ENCODE measurements at places on chromosomes 16 and 17.

- no peak for DNase-seq
These were observed 29.9 kb downstream of the RAD51C start for GRCh38 chr17:58722274-58722673.

GRCh38 chr17:1625581-1625980 lies 3.1 kb downstream of the SLC43A2 start:
- no peak for DNase-seq

DNA sequence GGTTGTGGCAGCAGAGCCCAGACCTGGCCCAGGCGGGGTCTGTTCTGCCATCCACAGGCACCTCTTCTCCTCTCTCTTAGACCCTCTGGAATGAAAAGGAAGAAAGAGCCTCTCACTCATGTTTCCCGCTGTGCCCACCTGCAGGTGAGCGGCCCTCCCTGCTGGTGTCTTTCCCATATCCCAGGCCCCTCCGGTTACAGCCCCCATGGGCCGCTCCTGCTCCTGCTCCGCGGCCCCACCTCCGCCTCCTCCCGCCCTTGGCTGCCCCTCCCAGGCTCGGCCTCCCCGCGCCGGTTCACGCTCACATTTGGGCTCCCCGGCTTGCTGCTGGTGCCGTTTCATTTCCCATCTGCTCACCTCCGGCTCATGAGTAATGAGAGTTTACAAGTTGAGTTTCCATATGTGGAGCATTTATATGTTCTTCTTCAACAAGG lies 98.7 kb upstream of the SDK2 start:
- no peak for DNase-seq

GRCh38 chr16:82995924-82996441 lies 369.2 kb downstream of the CDH13 start:
- peak; percentile 23 for DNase-seq

DNA sequence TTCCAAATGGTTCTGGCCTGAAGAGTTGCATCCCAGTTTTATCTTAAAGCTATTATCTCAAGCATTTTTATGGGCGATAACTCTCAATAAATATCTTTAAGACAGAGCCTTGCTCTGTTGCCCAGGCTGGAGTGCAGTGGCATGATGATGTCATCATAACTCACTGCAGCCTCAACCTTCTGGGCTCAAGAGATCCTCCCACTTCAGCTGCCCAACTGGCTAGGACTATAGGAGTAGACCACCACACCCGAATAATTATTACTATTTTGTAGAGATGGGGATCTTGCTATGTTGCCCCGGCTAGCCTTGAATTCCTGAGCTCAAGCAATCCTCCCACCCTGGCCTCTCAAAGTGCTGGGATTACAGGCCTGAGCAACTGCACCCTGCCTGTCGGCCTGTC lies 26.1 kb upstream of the CYTH1 start:
- DNase-seq, result no peak

- DNase-seq, result no peak
These were observed 642 bp upstream of the NEUROD2 start for GRCh38 chr17:39608142-39608981.

DNA sequence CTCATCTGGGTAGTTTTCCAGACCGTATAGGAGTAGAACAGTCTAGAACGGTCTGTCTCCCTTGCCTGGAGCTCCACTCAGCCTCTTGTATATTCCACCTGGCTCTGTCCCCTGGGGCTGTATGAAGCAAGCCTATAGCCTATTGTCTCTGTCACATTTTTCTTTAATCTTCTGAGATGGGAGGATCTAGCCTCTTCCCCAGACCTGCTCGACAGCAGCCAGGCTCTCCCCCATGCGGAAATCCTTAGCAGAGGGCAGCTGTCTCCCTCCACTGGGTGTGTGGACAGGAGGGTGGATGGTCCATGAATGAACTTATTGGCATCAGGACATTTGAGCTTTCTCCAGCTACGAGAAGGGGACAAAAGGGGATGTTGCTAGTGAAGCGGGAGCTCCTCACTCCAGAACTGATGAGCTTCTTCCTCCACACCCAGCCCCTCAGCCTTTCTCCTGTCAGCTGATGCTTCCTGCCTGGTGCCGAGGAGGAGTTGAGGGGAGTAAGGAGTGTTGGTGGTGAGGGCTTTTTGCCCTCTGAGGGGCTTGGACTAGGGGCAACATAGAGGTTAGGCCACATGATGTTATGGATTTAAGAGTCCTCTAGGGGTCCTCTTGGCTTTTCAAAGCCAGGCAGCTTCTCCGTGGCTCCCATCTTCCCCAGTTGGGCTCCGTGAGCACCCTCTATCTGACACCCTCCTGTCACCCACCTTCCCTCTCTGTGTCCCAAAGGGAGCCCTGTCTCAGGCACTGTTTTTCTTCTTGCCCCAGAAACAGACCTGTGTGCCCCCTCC lies 28.0 kb downstream of the ARHGAP23 start:
- DNase-seq, result no peak

DNA sequence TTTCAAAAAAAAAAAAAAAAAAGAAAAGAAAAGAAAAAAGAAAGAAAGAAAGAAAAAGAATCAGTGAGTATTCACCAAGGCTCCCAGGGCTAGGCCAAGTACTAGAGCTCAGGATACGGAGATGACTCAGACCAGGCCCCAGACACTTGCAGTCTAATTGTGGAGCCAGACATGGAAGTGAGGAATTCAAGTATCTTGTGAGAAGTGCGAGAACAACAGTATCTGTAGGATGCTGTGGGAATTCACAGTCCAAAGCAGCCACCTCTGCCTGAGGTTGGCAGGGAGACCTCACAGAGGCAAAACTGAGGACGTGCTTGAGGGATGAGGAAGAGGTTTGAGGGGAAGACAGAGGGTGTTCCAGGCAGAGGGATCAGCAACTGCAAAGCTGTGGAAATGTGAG lies 14.0 kb upstream of the ALDOA start:
- no peak for DNase-seq

- DNase-seq, result peak; percentile 93
These were observed 789.9 kb upstream of the KIF2B start for GRCh38 chr17:53032861-53033271.
